ENCODE measurements at places on chromosomes 5 and 9.

- peak; percentile 91 for DNase-seq
Observed at GRCh38 chr5:180807654-180808414, 5.2 kb upstream of the MGAT1 start.

DNA sequence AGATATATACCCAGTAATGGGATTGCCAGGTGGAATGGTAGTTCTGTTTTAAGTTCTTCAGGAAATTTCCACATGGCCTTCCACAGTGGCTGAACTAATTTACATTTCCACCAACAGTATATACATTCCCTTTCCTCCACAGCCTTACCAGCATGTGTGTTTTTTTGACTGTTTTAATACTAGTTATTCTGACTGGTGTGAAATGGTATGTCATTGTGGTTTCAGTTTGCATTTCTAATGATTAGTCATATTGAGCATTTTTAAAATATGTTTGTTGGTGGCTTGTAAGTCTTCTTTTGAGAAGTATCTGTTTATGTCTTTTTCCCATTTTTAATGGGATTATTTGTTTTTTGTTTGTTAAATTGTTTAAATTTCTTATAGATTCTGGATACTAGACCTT lies 208.9 kb downstream of the CFAP90 start:
- DNase-seq, result no peak

DNA sequence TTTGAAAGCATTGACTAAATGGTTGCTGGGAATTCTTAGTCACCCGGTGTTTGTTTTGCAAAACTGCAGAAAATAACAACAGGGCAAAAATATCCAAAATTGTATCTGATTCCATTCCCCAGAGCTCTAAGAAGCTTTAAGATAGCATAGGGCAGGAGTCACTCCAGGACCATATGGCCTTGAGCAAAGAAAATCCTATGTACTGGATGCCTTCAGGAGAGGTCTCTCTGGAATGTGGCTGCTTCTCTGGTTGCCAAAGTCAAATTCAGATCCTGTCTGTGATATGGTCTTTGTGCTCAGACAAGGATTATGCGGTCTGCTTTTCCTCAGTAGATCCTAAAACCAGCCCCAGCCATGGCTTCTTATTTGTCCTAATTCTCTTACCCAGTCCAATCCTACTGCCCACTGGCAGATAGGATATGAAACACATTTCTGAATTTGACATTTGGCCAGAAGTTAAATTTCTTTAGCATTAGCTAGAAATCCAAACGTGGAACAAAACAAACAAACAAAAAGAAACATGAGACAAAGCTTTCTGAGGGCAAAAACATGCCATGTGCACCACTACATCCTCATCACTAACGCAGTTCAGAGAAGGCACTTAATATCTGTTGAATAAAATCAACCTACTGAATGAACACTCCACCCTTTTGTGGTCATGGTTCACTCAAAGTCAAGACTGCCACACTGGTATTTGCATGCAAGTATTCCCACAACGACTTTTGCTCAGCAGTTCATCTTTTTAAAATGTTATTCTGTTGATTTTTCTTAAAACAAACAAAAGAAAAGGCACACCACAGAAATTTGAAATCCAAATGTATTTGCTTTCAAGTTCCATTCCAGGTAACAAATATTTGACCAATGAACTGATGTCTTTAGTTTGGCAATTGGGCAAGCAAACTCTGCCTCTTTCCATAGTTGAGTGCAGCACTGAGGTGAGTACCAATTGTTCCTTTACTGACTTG lies 165.7 kb downstream of the TRPM6 start:
- DNase-seq, result peak; percentile 49

GRCh38 chr9:2015581-2016407 lies 647 bp downstream of the SMARCA2 start:
- DNase-seq, result peak; percentile 51

GRCh38 chr5:112366987-112367386 lies 52.1 kb downstream of the EPB41L4A start:
- DNase-seq, result peak; percentile 48

- DNase-seq, result no peak
Observed at GRCh38 chr5:158731014-158731413, 368.7 kb downstream of the EBF1 start.

DNA sequence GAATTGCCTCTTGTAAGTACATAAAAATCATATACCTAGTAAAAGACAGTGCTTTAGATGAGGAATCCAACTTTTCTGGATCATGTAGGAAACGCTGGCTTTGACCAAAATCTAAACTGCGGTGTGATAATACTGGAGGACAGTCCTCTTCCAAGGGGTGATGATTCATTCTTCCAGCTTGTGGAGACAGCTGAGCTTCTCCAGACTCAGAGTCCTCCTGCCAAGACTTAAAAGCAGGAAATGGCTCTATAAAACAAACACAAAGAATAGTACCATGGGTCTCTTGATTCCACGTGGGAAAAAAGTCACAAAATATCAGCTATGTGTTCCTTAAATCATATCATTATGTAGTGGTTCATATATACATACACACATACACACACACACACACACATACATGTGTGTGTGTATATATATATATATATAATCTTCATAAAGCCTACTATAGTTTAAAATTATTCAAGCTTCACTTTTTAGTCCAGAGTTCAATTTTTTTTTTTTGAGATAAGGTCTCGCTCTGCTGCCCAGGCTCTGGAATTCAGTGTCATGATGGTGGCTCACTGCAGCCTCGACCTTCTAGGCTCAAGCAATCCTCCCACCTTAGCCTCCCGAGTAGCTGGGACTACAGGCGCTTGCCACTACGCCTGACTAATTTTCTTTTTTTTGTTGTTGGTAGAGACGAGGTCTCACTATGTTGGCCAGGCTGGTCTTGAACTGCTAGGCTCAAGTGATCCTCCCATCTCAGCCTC lies 65.0 kb downstream of the PKD2L2 start:
- no peak for DNase-seq

DNA sequence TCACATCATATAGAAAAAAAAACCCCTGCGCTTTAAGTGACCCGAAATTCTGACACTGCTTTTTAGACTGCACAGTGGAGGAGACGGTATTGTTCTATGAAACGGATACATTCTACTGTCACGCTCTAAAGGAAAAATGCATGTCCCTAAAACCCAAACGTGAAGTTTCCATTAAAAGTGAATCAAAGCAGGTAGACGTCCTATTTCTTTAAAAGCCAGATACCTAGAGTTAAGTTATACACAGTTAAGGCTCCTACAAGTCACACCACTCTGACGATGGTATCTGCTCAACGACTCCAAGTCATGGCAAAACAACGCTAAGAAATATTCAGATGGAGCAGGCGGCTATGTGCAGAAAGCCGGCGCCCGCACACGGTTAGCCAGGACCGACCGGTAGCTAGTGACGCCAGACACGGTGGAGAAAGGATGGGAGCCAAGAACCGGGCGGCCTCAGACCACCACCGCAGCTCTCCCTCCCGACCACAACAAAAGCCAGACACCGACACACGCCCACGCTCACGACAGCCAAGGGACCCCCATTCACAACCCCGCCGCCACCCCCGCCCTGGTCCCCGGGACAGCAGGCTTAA lies 734 bp downstream of the SKP1 start:
- DNase-seq, result peak; percentile 43

DNA sequence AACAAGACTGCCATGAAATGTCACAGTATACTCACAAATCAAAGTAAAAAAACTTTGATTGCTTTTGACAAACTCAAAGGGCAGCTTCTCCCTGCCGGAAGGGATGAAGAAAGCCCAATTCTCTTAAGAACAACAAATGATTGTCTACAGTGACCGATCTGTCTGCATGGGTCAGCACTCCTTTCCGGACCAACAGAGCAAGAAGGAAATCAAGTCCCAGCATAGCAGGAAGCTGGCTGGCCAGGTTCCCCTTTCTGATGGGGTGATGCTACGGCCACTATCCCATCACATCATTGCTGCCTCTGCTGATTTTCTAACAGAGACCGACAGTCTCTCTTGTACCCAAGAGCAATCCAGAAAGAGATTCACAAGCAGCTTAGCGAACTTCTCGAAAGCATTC lies 692 bp downstream of the C1QTNF3 start:
- DNase-seq, result no peak

DNA sequence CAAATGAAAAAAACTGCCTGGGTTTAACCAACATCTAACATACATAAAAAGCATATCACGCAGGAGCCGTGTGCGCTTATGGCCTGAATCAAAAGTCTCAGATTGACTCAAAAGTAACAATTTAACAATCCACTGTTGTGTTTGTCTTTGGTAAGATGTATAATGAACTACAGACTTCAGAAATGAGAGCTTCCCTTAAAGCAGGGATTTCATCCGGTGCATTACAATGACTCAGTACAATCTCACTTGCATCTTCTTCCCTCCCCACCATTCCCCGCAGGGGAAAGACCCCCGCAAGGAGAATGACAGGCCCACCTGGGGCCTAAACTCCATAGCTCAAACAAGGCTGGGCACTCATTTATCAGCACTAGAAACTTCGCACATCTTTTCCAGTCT lies 1.4 kb downstream of the ZFR start:
- DNase-seq, result no peak

- DNase-seq, result peak; percentile 93
Observed at GRCh38 chr5:149636861-149637246, 55.6 kb downstream of the ARHGEF37 start.

DNA sequence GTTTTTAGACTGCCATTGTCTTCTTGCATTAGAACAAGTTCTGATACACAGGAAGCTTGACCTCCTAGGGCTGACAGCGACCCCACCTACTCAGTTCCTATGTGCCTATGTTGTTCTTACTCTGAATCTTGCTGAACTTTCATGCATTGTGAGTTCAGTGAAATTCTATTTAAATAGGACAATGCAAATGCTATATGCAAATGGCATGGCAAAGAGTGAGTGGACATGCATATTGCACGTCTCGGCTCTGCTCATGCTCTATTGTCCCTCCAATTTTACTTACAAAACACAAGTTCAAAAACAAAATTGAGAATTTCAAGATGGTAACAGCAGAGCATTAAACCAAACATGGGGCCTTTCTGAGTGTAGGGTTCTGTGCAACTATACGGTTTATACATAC lies 5.3 kb upstream of the DCP2 start:
- DNase-seq, result no peak

- DNase-seq, result no peak
Observed at GRCh38 chr9:124366476-124367220, 48.6 kb downstream of the PSMB7 start.

DNA sequence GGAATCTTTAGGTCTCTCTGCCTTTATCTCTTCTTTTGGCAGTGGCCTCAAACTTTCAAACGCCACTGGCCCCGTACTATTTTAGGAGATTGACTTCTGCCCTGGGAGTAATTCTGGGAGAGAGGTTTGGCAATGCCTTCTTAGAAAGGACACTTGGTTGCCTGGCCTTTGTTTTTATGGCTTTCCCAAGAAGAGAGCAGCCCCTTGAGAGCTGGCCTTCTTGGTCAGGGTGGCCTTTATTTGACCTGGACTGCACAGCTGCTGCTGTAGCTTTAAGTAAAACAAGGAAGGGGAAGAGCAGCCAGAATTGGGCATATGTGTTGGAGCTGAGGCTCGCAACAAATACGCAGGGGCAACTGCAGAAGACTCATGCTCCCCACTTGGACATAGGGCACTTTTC lies 60.8 kb downstream of the PTPN3 start:
- no peak for DNase-seq

GRCh38 chr5:178386336-178386931 lies 153.8 kb upstream of the PHYKPL start:
- DNase-seq, result no peak

DNA sequence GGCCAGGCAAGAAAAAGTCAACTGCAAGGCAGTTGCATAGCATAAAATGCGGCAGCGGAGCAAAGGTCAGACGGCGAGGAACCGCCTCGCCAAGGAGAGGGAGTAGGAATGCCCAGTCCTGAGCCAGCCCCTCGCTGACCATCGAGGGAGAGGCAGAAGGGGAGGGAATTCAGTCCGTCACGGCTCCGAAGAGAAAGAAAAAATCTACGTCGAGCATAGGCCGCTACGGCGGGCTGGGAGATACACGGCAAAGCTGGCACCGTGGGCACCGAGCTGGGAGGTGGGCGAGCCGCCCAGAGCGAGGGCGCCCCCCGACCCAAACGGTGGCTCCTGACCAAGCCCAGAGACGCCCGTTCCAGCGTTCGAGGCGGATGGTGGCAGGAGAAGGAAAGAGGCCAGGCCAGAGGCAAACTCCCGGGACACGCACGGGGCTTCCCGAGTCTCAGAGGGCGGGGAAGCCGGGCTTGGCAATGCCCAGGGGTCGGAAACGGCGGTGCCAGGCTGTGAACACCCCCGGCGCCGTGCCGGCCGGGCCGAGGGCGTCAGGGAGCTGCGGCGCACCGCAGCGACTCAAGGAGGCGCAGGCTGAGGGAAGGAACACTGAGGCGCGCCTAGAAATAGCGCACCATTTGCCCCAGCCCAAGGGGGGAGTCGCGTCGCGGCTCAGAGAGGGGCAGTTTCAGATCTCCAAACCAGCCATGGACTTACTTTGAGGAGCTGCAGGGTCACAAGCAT lies 518 bp downstream of the SPRY4 start:
- no peak for DNase-seq

GRCh38 chr9:14220256-14220655 lies 93.7 kb downstream of the NFIB start:
- DNase-seq, result no peak

- DNase-seq, result no peak
Observed at GRCh38 chr5:158485604-158486081, 614.1 kb downstream of the EBF1 start.

DNA sequence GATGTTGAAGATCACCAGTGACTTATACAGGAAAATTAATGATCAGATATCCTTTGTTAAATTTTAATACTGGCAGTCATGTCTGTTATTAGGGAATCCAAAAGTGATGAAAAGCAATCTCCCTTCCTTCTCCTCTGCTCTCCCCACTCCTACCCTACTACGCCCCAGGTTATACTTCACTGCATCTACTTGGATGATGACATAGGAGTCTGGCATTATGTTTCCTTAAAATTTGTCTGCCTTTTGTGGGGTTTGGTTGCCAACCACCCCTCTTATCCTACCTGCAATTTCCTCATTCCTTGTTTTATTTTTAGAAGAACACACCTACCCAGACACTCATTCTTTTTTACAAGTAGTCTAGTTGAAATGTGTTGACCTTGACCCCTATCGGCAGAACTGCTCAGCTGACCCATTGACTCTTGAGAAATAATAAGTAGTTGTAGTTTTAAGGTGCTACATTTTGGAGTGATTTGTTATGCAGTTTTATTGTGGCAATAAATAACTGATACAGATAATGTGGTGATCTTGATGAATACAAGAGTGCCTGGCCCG lies 5.1 kb upstream of the MOB3B start:
- no peak for DNase-seq

GRCh38 chr5:93430118-93430517 lies 150.9 kb downstream of the NR2F1-AS1 start:
- no peak for DNase-seq

GRCh38 chr5:67941614-67942401 lies 273.7 kb upstream of the PIK3R1 start:
- no peak for DNase-seq

- DNase-seq, result no peak
Observed at GRCh38 chr5:65395526-65396155, 86.1 kb downstream of the ADAMTS6 start.
